Right lung (tissue), 10 donors: ENCODE measurements at places on chromosomes 5 and 9. TPM values are rescaled to one million over a fixed set of nuclear protein-coding genes. Genes with fewer than 3 reads are reported as not detected.
A peak's percentile ranks its signal among the peaks of the same experiment; 100 is the strongest.

PHF24 gene
- polyA plus RNA-seq = 0.54 TPM

CCNO gene
- polyA plus RNA-seq = 6.0 TPM

NUTM2G gene
- polyA plus RNA-seq = 0.63 TPM

VCAN gene
- polyA plus RNA-seq = 555 TPM

ADAMTS12 gene
- 46.3 TPM for polyA plus RNA-seq

SLC6A18 gene
- 0.09 TPM for polyA plus RNA-seq

STOML2 gene
- 103 TPM for polyA plus RNA-seq

LRRTM2 gene
- polyA plus RNA-seq = 0.99 TPM

MLANA gene
- polyA plus RNA-seq = 1.7 TPM

SHOC1 gene
- polyA plus RNA-seq = 0.35 TPM

ALDOB gene
- polyA plus RNA-seq = 0.50 TPM

- no peak for DNase-seq
These were observed 9.2 kb downstream of the ANXA1 start for GRCh38 chr9:73160868-73161267.

DNA sequence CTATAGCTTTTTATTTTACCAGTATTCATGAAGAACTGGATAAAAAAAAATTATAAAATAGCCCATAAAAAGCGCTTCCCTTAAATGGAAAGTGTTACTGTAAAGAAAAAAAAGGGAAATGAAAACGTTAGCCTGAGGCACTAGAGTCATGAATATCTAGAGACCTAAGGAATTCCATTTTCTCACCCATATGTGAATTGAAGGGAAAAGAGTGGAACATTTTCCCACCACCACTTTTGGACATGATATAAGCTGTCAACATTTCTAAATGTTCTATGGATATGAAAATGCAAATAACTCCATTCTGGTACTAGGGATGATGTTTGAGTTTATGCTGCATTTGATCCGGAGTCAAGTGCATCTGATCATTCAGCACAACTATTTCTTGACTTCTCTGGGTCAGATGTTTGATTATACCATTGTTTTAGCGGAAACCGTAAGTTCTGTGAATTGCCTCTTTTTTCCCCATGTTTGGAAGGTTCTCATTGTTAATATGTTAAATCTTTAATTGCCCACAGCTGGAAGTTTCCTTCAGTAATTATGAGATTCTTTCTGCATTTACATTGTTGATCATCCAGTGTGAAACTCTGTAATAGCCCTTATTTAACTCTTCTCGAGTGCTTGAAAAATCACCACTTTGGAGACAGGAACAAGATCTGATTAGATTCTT is 467.4 kb upstream of the SEMA6A start:
- DNase-seq = no peak

GRCh38 chr5:179914032-179914755 is 6.5 kb upstream of the TBC1D9B start:
- no peak for DNase-seq

DNA sequence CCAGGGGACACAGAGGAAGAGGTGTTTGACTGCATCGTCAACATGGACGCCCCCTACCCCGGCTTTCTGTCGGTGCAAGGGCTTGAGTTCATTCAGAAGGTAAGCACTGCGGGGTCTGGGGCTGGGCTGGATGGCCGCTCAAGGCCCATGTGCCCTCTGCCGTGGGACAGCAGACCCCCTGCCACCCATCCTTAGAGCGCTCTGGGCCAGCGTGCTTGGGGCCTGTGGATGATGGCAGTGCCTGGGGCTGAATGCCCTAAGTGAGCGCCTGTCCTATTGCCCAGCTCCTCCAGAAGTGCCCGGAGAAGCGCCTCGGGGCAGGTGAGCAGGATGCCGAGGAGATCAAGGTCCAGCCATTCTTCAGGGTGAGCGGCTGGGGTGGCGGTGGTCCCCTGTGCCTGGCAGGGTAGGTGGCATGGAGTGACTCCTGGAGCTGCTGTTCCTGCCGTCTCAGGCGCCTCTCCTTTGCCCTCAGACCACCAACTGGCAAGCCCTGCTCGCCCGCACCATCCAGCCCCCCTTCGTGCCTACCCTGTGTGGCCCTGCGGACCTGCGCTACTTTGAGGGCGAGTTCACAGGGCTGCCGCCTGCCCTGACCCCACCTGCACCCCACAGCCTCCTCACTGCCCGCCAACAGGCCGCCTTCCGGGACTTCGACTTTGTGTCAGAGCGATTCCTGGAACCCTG is 3.9 kb downstream of the ZDHHC12 start:
- DNase-seq = no peak

GRCh38 chr9:81649475-81650240 is 39.7 kb downstream of the TLE1 start:
- DNase-seq = no peak

GRCh38 chr9:27110181-27110580 is 1.2 kb downstream of the TEK start:
- DNase-seq = no peak

GRCh38 chr5:18003784-18004183 is 369.5 kb downstream of the TAF11L14 start:
- no peak for DNase-seq

- no peak for DNase-seq
These were observed 35.3 kb downstream of the APTX start for GRCh38 chr9:32965999-32966722.

DNA sequence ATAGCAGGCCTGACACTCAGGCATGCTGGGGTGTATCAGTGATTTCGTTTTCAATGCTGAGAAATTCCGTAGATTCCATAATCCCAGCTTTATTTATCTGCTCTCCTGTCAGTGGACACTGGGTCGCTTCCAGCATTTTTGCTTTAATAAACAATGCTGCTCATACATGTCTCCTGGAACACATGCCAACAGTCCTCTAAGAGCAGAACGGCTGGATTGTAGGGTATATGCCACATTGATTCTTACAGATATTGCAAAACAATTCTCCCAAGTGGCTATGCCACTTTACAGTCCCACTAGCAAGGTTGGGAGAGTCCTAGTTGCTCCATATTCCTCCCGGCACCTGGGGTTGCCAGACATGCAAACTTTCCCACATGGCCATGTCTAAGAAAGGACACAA is 81.9 kb downstream of the RAPGEF1 start:
- DNase-seq = no peak

- peak; percentile 32 for DNase-seq
These were observed 443.6 kb downstream of the HCN1 start for GRCh38 chr5:45252541-45252940.

- no peak for DNase-seq
These were observed 64.9 kb downstream of the ZNF618 start for GRCh38 chr9:113941056-113941455.

GRCh38 chr5:9374025-9374424 is 171.8 kb downstream of the SEMA5A start:
- DNase-seq = no peak

DNA sequence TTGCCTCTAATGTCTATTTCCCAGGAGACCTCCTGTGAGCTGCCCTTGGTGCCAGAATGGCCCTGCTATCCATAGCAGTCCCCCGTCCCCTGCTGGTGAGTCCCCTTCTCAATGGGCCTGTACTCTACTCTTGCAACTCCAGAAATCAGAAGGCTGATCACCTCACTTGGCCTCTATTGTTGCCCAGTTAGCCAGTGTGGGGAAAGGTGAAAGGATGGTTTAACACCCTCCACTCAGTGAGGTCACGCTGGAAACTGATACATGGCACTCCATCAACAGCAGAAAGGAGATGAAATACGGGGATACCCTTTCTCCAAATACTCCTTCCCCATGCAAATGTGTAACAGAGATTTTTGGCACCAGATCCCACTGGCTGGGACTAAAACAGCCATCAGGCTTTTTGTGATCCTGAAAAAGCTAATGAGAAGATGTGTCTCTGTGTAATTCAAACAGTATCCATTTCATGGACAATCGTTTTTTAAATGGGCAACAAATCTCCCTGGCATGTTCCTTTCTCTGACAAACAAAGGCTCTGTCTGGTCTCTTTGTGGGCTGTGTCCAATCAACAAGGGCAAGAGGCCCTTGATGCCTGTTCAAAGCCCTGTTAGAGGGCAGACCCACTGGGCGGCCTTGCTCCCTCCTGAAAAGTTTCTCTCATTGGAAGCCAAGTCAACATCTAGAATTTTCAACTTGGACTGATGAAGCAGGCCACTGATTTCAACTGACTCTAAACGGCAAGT is 343.7 kb downstream of the SPOCK1 start:
- DNase-seq = no peak
